ENCODE measurements at places on chromosomes 1 and 21. TPM values are rescaled to one million over a fixed set of nuclear protein-coding genes. Genes with fewer than 3 reads are reported as not detected.

Gene PLCH2
- polyA plus RNA-seq, result 2.4 TPM

Gene DISP1
- 13.2 TPM for polyA plus RNA-seq

Gene CYP4Z1
- polyA plus RNA-seq, result 0.77 TPM

Gene VTCN1
- 22.6 TPM for polyA plus RNA-seq

Gene RNU1-1
- polyA plus RNA-seq, result not detected

Gene CLDN14
- 2.9 TPM for polyA plus RNA-seq

Gene CIART
- 7.7 TPM for polyA plus RNA-seq

Gene DIO1
- 10.7 TPM for polyA plus RNA-seq

Gene SHISA4
- 15.6 TPM for polyA plus RNA-seq

Gene CFHR5
- not detected for polyA plus RNA-seq

DNA sequence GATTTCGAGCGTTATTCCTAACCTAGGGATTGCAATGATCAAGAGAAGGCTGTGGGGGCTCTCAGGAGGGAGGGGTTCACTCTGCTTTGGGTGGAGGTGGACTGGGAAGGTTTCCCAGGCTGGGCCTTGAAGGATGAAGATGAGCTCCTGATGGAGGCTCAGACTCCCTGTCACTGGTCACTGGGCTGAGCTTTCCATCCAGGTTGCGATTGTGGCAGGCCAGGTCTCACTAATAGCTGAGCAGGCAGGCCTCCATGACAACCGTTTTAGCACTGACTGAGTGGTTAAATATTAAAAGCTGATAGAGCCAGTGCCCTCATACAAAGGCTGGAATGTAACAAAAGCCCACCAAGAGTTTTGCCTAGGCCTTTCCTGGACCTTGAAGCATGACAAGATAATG, 36.2 kb upstream of the EFCAB14 start:
- no peak for DNase-seq

DNA sequence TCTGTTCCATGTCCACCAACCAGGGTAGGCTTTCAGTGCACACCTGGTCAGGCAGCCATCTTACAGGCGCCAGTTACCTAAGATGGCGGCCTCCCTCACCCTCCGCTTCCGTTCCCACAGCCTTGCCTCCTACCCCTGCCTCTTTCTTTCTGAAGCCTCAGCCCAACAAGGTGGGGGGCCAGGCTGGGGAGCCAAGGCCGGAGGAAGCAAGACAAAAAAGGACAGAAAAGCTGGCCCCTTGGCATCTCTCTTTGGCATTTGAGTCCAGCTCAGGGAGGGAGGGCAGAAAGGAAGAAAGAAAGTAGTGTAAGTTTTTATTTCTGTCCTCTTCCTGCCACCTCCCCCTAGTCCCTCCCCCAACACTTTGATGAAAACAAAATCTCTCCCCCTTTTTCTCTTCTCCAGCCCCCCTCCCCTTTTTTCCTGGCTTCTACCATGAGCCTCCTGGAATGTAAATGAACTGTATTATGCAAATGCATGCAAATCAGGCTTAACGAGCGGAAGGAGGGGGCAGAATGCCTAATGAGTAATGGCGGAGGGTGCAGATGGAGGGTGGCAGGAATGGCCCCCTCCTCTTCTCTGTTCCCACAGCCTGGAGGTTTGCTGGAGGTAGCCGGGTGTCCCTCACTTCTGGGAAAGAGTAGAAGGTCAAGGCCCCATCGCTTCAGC, 43.8 kb downstream of the RHBG start:
- DNase-seq, result no peak

DNA sequence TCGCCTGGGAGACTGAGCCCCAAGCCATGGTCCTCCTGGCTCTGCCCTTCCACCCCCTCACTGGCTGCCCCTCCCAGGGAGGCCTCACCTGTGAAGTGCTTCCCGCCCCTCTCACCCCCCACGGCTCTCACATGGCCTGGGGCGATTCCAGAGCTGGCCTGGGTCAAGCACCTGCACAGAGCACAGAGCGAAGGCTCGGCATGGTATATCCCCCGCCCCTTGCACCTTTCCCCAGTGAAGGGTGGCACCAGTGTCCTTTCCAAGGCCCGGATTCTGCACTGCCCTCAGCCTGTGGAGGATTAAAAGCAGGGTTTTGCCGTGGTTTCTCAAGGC, 1.1 kb upstream of the AJAP1 start:
- no peak for DNase-seq

DNA sequence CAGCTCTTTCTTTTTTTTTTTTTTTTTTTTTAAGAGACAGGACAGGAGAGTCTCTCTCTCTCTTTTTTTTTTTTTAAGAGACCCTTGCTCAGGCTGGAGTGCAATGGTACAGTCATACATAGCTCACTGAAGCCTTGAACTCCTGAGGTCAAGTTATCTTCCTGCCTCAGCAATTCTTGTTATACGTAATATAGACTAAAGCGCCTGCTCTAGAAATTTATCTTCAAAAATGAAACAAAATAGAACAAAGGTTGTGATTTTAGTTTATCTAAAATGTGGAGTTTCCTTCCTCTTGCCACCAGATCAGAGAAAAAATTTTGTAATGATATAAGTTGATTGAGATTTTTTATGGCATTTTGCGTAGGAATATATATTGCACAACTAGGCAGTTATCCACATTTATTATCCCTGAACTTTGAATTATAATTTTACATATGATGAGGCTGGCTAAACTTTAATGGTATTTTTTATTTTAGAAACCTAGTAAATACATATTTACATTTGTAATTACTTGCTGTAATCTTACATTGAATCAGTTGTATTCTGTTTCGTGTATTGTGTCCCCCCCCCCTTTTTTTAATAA, 44.2 kb downstream of the MTF2 start:
- no peak for DNase-seq

DNA sequence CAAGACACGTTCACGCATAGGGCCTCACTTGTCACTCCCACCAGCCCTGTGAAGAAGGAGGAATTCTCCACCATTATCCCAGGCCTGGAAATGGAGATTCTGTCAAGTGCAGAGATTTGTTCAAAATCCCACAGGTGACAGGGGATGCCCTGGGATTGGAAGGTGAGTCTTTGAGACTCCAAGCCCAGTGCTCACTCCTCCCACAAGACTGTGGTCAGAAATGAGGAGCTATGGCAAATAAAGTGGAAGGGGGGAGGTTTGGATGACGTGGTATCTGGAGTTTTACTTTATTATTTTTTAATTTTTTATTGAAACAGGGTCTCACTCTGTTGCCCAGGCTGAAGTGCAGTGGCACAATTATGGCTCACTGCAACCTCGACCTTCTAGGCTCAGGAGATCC, 12.8 kb upstream of the FOXO6 start:
- no peak for DNase-seq

GRCh38 chr1:182128502-182128901, 67.0 kb upstream of the ZNF648 start:
- no peak for DNase-seq

- DNase-seq, result no peak
Observed at GRCh38 chr1:12565094-12565965, 52.7 kb downstream of the DHRS3 start.

DNA sequence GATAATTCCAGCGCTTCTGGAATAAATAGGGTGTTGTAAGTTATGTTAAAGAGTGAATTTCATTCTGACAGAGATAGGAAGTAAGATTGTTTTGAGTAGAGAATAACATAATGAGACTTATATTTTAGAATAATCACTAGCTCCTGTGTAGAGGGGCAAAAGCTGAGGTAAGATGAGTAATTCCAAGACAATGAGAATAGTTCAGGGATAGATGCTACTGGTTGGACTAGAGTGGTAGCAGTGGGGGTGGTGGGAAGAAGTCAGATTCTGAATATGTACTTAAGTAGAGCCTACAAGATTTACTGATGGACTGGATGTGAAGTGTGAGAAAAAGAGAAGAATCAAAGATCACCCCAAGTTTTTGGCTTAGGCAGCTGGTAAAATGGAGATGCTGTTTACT, 23.3 kb upstream of the MOV10 start:
- DNase-seq, result no peak

DNA sequence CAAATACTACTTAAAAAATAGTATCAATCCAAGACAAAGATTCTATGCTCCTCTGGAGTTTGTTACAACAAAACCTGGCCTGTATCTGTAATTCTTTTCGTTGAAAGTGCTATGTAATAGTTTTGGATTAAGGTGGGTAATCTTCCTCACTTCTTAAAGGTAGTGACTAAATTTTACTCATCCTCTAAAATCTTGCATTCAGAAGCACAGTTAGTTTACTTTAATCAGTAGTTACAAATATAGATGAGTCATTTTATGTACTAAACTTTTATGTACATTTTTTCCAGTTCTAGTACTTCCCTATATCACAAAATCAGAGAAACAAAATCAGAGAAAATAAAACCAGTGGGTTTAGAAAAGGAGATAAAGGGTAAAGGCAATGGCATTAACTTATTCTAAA, 51.3 kb downstream of the ZNHIT6 start:
- no peak for DNase-seq

DNA sequence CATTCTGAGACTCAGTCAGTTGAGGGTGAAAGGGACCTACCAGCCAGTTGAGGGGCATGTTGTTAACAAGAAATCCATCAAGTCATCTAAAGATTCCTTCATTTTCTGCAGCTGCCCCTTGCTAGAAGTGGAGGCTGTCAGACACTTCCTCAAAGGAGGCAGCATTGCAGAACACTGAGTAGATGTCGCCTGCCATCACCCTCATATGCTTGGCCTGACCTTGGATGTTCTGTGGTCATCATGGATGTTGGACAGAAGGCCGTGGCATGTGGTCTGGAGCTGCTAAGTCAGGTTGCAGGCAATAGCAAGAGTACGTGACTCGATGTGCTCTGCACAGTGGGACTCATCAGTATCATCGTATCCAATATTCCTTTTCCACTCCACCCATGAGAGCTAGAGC, 70.6 kb downstream of the GATAD2B start:
- no peak for DNase-seq

DNA sequence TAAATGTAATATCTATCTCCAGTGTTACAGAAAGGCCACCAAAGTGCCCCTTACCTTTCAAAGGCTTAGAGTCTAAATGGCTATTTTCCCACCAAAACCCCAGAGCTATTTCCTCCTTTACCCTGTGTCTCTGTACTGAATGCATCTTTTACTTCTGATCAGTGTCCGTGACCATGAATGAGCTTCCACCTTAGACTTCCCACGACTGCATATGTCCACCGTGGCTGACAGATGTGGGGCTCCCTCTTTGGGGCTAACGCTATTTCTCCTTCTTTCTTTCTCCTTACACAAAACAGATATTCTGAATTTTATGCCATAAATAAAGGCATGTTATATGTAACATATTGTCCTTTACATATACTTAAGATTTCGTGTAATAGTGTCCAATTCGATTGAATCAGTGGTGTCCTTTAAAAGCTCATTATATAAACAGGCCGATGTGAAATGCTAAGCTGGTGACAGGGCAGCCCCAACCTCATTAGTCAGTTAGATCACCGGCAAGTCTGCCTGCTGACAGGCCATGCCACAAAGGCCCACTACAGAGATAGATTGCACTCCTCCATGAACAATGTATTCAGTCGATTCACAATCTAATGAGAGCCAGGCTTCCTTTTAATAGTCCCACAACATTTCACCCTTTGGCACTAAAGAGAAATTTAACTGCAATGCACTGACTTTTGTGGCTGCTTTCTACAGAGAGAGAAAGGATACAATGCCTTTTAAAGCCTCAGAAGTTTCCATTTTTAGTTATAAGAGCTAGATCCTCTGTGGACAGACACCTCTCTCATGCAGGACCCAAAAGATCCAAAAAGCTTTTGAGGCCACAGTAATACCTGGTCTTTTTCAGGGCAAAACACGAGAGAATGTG, 297.9 kb downstream of the PCP4 start:
- DNase-seq, result no peak

GRCh38 chr1:59556398-59556797, 258.4 kb upstream of the HOOK1 start:
- no peak for DNase-seq

GRCh38 chr1:30469426-30469825, 254.0 kb downstream of the MATN1 start:
- DNase-seq, result no peak

GRCh38 chr1:68383092-68383491, 66.7 kb downstream of the RPE65 start:
- DNase-seq, result no peak

DNA sequence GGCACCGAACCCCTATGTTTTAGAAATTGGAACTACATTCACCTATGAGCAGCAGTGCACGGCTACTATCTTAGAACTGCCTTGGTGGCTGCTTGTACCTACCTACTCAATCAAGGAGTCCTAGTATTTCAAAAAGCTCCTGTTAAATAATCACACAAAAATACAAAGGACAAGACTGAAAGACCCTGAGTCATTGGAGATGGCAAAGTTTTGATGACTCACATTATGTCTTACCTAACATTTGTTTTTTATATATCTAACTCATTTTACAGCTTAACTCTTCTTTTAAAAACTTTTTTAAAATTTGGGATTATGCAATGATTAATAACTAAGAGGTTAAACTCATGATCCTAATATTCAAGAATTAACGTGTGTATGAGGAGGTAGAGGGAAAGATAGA, 1206.0 kb upstream of the TMPRSS15 start:
- no peak for DNase-seq

DNA sequence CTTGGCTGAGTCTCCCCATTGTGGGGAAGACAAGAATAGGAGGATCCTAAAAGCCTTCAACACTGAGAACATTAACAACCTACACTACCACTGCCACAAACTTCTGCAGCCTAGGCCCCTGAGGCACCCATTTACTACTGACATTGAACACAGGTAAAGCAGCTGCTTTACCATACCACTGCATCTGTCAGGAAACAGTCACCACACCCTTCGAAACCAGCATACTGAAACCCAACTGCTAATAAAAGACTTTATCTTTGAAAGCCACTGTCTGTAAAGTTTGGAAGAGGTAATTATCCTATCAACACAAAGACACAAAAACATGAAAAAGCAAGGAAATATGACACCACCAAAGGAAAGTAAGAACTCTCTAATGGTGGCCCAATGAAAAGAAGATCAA, 7.4 kb downstream of the IFNAR1 start:
- DNase-seq, result no peak

DNA sequence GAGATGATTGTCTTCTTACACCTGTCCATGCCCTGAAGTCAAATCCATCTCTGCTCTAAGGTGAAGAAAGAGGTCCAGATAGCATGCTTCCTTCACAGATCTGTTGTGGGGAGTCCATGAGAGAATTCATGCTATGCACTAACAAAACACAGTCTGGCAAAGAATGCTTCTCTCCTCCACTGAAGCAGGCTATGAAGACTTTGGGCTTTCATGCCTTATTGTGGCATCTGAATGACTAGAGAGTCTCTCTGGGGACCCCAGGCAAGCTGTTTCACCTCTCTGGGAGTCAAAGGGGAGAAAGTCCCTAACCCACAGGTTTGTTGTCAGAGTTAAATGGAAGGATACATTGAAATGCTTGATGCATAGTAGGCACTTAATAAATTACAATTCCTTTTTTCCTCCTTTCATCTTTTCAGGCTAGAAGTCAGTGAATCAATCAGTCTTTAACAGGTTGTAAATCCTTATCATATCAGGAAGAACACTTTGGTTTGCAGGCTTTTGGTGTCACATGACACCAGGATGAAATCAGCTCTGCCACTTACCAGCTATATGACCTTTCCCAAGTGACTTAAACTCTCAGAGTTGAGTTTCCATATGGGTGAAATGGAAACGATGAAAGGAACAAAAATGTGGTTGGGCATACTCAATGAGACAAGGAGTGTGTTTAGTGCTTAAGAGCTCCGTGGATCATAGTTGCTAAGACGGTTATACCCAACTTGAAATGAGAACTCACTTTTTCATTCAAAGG, 200.1 kb upstream of the DAB1 start:
- DNase-seq, result no peak

Data from right renal pelvis (tissue), 4 donors.